ENCODE measurements at places on chromosomes 2 and 18.

- DNase-seq = no peak
Measured at GRCh38 chr18:5508821-5509220, 35.0 kb downstream of the EPB41L3 start.

DNA sequence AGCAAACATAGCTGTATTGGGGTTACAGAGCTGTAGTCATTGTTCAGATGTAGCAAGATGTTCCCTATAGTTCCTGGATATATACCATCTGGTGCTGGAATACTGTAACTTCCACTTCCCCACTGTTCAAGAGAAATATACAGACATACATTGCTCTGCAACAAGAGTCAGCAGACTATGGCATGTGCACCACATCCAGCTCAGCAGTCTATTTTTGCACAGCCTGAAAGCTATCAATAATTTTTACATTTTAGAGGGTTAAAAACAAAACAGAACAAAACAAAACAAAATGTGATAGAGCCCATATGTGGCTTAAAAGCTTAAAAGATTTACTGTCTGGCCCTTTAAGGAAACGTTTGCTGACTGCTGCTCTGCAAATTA lies 31.8 kb upstream of the VIT start:
- no peak for DNase-seq

DNA sequence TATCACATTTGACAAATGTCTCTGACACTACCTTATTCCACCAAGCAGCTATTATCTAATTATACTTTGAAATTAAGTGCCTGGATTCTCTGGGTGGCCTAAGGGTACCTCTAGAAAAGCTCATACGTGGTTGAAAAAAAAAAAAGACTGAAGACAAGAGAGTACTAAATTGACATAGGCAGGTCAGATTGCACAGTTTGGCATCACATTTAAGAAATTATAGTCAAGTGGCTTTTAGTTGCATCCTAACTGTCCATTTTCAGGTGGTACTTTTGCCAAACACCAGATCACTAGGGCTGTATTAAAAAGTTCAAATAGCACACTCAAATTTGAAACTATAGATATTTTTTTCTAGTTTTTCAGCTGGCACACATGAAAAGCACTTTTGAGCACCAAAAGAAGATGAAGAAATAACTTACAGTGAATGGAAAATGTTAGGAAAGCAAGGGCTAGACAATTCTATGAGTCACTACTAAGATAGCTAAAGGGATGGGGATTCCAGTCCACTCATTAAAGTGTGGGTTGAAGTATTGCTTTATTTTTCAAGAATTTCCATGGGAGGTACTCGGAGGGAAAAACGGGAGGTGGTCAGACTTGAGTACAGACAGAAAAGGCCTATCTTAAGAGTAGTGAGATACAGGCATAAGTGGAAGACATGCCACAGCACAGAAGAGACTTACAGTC lies 106.5 kb upstream of the COL5A2 start:
- no peak for DNase-seq

GRCh38 chr2:156192468-156192867 lies 140.1 kb downstream of the NR4A2 start:
- DNase-seq = no peak

GRCh38 chr18:79210002-79210910 lies 141.1 kb downstream of the ATP9B start:
- DNase-seq = no peak

DNA sequence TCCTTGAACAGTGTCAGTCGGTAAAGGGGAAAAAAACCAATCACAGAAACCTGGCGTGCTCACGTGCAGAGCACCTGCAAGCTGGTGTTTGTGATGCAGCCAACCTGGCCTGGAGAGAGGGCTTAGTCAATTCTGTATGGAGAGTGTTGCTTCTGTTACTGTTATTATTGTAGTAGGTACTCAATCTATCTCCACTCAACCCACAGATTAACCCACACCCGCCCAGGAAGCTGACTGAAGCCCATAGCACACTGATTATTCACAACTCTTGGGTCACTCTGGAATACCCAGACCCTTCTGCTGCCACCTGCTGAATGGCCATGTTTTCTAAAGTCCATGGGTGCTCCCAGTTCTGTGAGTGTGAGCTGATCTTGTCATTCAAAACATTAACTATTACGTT lies 53.9 kb downstream of the TNFRSF11A start:
- DNase-seq = no peak

DNA sequence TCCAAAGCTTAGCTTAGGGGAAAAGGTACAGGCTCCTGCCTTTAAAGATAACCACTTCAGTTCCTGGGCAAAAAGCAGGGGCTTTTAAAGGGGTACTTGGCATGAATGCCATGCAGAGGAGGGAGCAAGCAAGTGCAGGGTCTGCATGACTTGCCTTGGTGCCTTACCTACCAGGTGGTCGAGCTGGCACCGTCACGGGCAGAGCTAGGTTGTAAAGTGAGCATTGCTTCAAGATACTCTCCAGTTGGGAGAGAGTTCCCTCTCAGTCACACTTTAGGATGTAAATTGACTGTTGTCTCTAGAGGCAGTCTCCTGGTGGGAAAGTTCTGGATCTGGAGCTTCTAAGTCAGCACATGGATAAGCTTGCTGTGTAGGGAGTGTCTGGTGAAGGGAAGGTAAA lies 58.6 kb upstream of the MCFD2 start:
- DNase-seq = no peak

DNA sequence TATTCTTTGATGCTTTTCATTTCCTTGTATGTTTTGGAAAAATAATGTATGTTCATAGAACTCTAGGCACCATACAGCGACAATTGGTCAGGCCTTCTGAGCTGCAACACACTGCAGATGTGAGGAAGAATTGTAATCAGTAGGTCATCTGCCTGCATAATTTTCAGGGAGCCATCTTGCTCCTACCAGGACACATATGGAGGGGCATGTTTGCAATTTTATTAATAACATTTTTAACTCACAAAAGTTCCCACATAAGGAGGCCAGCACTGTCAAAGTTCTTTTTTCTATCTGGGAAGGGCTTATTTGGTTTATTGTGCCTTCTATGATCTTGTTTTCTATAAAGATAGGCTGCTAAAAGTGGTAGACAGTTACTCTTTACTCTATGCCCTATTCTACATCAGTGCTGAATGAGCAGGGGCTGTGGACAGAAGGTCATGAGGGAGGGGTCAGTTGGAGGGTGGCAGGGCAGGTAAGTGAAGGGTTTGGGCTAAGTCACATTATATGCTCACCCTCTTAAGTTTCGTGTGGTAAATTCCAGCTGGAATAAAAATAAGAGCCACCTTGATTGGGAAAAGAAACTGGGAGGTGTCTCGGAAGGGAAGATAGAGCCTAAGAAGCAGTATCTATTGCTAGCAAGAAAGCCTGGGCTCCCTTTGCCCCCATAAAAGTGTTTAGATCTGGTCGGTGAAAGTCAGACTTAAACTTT lies 126.3 kb downstream of the PLCL1 start:
- DNase-seq = no peak

DNA sequence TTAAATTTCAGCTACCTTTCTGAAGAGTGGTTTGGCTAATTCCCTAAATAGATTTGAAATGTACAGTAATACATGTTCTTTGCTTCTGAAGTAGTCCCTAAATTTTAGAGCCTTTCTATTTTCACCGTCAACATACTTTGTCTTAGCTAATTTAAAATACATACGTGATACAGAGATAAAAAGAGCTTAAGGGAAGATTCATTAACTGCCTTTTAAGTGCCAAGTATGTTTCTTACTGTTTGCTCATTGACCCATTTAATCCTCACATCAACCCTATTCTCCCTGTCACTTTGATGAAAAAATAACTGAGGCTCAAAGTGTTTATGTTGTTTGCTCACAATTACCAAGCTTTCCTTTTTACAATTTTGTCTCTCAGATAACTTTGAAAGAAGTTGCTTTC lies 118.6 kb upstream of the CDH7 start:
- DNase-seq = no peak

DNA sequence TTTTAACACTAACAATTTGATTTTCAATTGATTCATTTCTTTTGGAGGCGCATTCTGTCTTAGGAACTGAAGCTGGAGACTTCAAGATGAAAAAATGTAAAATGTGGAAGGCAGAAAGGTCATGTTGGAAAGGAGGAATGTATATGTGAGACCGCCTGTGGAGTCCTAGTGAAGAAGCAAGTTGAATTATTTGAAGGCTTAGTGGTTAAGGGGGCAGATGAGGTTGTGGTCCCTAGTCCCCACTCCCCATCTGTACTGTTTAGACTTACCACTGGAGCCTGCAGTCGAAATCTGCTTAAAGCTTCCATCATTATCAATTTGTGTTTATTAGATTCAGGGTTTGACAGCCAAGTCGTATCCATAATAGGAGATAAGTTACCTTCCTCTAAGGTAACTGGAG lies 15.4 kb upstream of the MIB1 start:
- DNase-seq = no peak

DNA sequence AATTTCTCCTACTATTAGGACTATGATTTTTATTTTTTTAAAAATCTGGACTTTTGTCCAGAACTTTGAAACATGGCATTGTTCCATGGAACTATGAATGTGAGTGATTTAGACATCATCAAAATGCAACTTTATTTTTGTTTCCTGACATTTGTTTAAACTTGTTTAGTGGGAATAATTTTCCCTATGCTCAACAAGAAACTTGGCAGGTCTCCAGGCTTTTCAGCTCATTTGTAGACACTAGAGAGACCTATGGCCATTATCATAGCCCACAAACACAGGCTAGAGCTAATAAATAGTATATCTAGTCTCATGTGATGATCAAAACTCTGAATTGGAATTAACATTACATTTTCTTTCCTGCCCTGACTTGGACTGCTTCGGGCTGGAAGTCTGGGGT lies 145.1 kb upstream of the CELF4 start:
- DNase-seq = no peak

GRCh38 chr2:167652401-167652800 lies 595.0 kb downstream of the STK39 start:
- DNase-seq = no peak

GRCh38 chr18:6743999-6744398 lies 14.5 kb downstream of the ARHGAP28 start:
- DNase-seq = no peak

GRCh38 chr2:10912076-10912731 lies 470 bp downstream of the KCNF1 start:
- no peak for DNase-seq

GRCh38 chr18:35387152-35387571 lies 10.0 kb upstream of the ZNF396 start:
- no peak for DNase-seq

DNA sequence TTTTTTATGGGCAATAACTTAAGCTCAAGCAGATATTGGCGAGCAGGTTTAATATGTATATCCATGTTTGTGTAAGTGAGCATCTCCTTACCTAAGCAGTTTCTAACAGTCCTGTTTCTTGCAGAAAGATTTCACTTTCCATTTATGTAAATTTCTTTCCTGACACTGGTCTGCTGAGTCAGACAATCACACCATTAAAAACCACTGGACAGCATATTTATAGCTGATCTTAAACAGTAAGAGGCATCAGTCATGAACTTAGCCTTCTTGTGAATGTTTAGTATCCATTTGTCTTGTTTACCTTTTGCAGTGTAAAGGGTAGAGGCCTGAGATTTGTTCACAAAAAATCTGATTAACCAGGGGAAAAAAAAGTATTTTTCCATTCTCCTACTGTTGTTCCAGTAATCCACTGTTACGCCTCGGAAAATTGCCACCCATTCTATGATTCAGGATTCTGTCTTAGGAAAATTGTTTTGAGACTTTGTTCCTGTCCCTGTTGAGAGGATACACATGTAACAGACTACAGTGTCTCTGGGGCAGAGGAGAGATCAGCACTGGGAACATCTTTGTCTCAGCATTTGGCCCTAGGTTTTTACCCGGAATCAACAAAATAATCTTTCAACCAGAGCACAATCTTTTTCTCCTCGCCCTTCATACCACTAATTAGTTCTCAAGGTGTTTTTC lies 521.0 kb upstream of the NRP2 start:
- no peak for DNase-seq

GRCh38 chr2:238127165-238128060 lies 11.1 kb upstream of the KLHL30 start:
- DNase-seq = no peak

DNA sequence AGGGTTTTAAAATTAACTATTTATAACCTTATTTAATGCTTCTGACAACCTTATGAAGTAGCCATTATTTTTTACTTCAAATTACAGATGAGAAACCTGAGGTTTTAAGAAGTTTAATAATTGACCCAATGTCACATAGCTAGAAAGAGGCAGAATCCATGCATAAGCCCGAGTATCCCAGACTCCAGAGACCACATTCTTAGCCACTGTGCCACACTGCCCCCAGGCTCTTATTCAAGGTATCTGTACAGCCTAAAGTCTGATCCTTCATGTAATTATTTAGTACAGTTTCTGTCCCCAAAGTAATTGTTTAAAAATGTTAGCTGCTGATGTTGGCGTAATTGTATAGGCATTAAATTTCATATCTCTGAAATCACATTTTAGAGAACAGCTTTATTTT lies 124.7 kb upstream of the LRRTM1 start:
- no peak for DNase-seq

- DNase-seq = no peak
Measured at GRCh38 chr2:165440367-165440766, 29.1 kb upstream of the CSRNP3 start.

- peak; percentile 44 for DNase-seq
Measured at GRCh38 chr2:43611987-43612894, 16.4 kb upstream of the THADA start.

DNA sequence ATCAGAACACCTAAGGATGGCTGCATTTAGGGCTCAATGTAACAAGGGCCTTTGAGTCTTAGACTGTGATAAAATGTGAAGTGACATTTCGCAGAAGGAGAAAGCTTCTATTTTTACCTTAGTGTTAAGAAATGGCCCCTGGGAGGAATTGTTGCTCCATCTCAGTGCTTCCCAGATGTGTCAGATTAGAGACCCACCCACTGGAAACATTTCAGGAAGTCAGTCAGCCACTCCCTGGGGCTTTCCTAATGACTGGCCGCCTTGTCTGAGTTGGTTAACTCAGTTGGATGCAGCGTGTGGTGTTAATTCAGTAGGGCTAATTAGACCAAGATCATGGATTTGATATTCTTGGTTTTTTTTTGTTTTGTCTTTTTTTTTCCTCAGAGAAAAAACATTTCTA lies 355.9 kb downstream of the PIK3C3 start:
- no peak for DNase-seq

- DNase-seq = no peak
Measured at GRCh38 chr2:157107460-157107859, 150.0 kb upstream of the GALNT5 start.

DNA sequence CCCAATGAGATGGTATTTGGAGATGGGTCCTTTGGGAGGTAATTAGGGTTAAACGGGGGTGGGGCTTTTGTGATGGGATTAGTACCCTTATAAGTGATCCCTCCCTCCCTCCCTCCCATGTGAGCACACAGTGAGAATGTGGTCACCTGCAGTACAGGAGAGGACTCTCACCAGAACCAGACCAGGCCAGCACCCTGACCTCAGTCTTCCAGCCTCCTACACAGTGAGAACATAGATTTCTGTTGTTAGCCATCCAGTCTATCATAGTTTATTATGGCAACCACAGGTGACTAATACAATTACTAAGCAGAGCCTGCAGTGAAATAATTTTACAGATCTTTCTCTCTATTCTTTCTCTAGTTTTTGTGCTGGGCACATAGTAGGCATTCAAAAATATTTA lies 137.7 kb upstream of the PKDCC start:
- no peak for DNase-seq

- DNase-seq = no peak
Measured at GRCh38 chr2:127586746-127587295, 51.3 kb downstream of the MYO7B start.

- no peak for DNase-seq
Measured at GRCh38 chr2:71894261-71894660, 253.4 kb downstream of the CYP26B1 start.
